AG04449 (cell line): ENCODE measurements at places on chromosomes 5 and 9.

- no peak for DNase-seq
Measured at GRCh38 chr9:83669067-83669466, 38.7 kb downstream of the UBQLN1 start.

DNA sequence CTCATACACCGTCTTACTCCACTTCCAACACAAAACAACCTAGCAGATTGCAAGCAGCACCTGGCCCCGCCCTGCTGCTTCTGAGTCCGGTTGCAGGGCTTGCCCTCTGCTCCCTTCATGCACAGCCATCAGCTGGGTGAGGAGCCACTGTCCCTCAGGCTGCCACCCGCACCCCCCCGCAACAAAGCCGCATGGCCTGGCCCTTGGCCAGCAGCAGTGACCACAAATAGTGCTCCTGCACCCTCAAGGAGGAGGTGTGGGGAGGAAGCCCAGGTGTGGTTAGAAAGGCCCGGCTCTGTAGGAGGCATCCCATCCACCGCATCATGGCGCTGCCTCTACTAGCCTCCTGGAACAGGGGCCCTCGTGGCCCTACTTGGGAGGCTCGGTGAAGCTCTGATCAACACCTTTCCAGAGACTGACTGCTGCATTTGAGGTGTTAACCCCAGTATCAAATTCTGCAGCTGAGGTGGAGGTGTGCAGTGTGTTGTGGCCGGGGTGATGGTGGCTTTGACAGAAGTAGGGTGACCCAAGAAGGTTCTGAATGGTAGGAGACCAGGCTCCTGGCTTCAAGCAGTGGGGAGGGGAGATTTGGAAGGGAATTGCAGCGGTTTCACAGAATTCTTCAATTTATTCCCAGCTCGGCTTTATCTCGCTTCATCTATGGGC lies 52.7 kb downstream of the WNK2 start:
- DNase-seq = no peak

- no peak for DNase-seq
Measured at GRCh38 chr9:112647596-112647995, 70.3 kb downstream of the INIP start.

- no peak for DNase-seq
Measured at GRCh38 chr5:20030125-20030524, 42.1 kb upstream of the CDH18 start.

GRCh38 chr9:38368731-38369130 lies 23.8 kb upstream of the ALDH1B1 start:
- no peak for DNase-seq

DNA sequence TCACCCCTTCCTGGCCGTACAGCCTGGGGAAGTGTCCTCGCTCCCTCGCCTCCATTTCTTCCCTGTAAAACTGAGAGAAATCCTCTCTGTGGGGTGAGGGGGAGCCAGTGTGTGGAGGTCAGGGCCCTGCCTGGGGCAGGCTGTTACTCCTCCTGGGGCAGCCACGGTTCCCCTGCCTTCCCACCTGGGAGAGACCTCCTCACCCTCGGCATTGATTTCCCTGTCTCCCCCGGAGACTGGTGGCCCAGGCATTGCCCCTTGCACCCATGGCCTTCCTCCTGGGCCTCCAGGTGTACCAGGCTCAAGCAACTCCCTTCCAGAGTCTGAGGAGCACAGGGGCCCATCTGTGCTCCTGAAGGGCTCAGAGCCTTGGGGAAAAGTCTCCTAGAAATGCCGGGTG lies 75.6 kb upstream of the RNU6ATAC start:
- DNase-seq = no peak

DNA sequence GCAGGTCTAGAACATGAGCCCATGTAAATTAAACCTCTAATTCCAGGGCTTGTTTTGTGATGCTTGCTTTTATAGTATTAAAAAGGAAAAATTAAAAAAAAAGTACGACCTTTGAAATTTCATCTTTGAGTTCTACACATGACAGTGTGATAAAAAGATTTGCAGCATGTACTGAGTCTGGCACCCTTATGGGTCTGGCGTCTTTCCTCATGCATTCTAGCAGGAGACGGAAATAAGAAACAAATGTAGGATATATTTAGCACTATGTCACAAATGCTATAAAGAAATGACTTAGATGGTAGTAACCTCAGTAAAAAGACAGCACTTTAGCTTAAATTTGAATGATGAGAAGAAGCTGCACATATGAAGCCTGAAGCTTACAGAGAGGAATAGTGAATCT lies 1474.3 kb upstream of the CDH6 start:
- DNase-seq = no peak

GRCh38 chr9:16215353-16215680 lies 655.2 kb downstream of the BNC2 start:
- no peak for DNase-seq
